ENCODE measurements at places on chromosomes 2 and 18.

DNA sequence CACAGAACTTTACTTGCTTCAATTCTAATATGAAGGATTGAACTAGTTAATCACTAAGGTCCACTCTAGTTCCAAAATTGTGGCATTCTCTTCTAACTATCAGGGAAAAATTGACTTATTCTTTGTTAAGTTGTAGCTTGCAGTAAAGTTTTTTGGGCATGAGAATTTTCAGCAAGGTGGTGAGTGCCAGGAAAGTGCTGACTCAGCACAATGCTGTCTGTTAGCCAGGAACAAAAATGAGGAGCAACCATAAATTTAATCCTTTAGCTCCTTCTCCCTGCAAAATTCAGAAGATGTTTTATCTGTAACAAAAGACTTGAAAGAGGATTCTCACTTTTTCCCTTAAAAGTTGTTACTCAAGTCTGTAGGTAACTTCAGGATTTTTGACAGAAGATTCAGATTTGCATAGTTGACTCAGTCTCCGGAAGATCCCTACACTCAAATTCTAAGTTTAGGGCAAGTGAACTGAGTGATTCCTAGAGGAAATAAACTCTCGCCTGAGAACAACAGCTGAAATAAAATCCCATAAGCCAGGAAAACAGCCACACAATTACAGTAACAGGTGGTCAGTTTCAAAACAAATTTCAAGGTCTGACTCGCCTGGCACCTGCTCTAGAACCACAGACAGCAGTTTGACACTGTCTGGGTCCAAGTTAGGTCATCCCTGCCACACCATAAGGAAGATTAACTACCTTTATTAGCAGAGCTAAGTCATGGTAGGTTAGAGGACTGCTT lies 20.2 kb upstream of the DARS1 start:
- no peak for DNase-seq

DNA sequence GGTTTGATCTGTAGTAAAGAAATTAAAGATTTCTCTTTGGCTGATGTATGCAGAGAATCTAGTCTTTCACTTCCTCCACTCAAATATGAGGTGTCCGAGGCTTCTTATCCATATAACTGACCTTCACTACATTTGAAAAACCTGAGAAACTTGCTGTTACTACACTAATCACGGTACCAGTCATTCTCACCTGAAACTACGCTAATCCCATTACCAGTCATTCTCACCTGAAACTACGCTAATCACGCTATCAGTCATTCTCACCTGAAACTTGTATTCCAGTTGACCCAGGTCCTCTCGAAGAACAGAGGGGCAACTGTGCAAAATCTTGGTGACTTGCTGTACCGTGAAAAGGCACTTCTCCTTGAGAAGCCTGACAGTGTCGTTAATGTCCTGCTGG lies 5.1 kb downstream of the MTERF4 start:
- DNase-seq, result no peak

DNA sequence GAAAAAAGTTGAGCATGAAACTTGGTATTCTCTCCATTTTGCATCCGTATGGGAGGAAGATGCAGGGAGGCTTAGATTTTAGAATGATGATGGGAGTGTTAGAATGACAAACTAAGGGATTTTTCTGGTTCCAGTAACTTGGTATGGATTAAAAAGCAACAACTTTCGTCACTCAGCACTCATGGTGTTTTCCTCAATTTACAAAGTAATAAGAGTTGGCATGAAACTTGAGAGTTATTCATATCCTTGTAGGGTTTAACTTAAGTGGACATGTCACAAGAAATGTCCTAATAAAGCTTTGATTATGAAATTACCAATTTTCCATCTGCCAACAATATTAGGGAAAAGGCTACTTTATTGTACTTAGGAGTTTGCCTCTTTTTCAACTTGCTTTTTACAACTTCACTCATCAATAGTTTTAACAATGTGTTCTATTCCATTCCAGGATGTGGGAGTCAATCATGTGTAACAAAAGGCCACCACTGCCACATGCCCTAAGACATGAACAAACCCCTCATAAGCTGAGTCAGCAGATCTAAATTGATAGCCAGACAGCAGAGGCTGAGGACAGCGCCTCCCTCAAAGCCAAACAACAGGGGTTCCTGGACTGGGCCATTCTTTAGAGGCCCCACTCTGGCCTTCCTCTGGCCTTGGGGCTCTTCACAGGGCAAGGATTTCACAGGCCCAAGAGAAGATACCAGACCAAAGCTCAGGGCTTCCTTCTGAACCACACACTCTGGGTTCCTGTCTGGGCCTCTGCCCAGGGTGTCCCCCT lies 265.8 kb downstream of the TNS1 start:
- DNase-seq, result no peak

DNA sequence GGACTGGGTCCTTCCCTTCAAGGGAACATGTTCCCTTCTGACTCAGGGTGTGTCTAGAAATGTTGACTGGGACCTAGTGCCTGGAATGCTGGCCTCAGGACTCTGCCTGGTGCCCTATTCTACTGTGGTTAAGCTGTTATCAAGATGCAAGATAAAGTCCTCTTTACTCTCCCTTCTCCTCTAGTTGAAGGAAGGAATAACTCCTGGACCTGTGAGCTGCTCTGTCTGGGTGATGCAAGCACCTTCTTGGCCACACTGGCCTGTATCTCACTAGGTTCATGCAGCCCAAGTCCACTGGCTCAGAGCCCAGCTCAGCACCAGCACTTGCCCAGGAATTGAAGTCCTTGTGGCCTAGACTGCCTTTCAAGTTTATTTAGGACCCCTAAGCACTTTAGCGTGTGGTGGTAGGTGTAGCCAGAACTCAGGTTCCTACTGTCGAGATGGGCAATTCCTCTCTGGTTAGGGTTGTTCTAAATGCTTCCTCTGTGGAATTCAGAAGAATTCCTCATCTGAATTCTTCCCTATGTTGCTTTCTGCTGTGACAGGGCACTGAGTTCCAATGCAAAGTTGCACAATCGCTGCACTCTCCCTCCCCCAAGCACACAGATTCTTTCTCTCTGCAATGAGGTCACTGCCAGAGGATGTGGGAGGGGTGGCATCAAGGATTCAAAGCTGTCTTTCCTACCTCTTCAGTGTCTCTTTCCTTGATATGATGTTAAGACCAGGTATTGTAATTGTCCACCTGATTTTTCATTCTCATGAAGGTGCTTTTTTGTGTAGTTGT lies 54.7 kb downstream of the VWC2L start:
- no peak for DNase-seq

DNA sequence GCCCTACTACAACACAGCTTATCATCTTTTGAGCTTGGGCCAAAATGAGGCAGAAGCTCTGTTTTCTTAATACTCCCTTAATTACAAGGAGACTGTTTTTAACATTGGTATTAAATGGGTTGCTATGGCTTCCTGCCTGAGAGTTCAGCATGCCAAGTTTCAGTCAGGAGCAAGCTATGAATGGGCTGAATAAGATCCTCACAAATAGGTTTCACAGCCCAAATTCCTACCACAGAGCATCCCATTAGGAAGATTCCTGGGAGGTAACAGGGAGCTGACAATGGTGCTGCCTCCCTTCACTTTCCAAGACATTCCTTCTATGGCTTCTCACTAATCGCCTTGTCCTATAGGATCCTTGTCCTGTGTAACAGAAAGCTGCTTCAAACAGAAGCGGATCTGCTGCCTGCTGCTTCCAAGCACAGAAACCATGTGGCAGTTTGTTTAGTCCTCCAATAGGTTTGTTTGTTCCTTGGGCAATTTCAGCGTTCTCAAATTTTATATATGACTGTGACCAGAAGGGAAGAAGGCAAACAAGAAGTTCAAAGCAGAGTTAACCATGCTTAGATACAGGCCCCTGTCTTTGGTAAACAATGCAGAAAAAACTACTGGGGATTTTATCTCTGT lies 70.9 kb downstream of the NCKAP5 start:
- no peak for DNase-seq

- no peak for DNase-seq
These were observed 115.1 kb upstream of the GPC1 start for GRCh38 chr2:240320204-240320993.

DNA sequence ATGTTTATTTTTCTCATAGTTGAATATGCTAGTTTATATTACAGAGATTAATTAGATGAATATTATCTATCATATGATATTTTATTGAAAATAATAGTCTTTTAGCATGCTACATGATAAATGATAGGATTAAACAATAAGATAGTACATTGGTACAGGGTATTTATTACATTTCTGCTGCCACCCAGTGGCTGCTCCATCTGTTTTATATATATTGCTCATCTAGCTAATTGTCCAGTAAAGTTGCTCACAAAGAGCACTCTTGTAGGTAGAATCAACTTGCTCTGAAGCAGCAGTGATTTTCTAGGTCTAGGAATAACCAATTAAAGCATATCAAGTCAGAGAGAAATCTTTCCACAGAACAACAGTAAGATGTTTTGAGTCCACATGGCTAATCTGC lies 183.3 kb downstream of the ASXL3 start:
- DNase-seq, result no peak

- no peak for DNase-seq
These were observed 132.0 kb upstream of the MYCN start for GRCh38 chr2:15808204-15808910.

- no peak for DNase-seq
These were observed 27.5 kb downstream of the SP100 start for GRCh38 chr2:230443541-230443940.

DNA sequence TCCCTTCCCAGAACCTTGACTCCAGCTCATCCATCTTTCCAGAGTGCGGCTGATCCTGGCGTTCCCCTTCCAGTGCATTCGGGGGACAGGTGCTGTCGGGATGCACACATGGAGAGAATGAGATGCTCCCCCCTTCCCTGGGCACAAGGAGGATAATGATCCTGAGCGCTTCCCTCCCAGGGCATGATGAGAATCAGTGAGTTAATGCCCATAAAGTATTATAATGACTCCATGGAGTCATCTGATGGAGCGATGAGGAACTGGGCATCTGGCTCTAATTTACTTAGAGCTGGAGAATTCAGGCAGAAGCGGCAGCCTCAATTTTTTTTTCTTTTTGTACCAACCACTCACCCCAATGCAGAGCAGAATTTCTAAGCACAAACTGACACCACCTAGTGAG lies 79.6 kb upstream of the SKOR2 start:
- DNase-seq, result no peak

DNA sequence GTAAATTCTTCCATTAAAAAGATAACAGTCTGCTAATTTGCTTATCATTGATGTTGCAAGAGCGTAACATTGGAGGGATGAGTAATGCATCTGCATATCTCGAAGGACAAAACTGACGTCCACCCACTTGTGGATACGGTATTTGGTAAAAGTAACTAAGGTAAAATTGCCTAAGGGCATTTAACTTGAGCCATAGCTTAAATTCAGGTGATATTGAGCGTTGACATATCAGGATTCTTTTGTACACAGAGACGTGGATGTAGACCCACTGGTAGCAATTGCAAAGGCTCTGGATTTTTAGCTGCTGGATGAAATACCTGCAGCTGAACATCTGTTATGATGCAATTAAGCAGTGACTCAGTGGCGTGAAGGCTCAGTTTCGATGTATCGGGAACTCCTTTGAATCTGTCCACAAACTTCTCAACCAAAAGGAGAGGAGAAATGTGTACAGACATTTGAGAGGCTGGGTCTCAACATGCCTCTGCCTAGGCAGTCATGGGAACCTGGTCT lies 119.3 kb downstream of the SPTBN1 start:
- no peak for DNase-seq

DNA sequence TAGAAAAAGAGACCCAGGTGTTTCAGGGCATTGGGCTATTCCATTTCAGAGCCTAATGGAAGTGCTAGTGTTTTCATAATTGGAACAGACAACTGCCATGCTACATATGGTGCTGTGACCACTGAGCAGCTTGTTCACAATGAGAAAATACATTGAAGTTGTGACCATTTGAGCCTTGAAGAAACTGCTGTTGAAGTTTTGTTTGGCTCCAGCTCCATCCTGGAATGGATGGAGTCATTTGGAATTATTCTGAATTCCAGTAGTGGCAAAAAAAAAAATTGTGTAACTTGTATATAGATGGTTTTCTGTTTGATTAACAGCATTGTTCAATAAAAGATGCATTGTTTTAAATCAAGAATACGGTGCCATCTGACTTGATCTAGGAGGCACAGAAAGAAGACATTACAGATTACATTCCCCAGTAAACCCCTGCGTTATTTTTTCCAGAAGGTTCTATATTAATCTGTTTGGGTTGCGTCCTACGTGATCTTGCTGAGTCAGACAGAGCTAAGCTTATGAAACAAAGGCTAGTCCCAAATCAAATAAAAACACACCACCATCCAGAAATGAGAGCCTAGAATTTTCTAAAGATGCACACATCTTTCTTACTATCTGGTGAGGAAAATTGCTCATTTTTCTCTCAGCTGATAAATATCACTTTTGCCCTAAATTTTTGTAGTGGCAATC lies 19.2 kb downstream of the FMNL2 start:
- no peak for DNase-seq

- DNase-seq, result no peak
These were observed 154.7 kb downstream of the MAP2 start for GRCh38 chr2:209578394-209579001.

DNA sequence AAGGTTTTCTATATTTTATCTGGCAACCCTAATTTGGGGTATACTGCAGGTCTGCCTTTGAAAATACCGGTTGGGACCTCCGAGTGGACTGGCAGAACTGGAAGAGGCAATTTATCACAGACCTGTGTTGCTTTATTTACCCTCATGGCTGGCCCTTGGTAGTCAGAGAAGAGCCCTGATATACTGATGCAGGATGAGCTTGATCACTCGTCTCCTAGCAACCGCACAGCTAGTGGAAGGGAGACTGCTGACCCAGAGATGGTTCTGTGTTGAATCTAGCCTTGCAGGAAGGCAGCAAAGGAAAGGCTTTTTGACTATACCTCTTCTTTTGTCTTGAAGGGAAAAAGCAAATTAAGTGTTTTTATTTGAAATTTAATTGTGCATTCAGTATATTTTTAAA lies 154.7 kb downstream of the EML6 start:
- DNase-seq, result no peak

GRCh38 chr2:200662727-200663126 lies 76.9 kb downstream of the AOX1 start:
- DNase-seq, result no peak

DNA sequence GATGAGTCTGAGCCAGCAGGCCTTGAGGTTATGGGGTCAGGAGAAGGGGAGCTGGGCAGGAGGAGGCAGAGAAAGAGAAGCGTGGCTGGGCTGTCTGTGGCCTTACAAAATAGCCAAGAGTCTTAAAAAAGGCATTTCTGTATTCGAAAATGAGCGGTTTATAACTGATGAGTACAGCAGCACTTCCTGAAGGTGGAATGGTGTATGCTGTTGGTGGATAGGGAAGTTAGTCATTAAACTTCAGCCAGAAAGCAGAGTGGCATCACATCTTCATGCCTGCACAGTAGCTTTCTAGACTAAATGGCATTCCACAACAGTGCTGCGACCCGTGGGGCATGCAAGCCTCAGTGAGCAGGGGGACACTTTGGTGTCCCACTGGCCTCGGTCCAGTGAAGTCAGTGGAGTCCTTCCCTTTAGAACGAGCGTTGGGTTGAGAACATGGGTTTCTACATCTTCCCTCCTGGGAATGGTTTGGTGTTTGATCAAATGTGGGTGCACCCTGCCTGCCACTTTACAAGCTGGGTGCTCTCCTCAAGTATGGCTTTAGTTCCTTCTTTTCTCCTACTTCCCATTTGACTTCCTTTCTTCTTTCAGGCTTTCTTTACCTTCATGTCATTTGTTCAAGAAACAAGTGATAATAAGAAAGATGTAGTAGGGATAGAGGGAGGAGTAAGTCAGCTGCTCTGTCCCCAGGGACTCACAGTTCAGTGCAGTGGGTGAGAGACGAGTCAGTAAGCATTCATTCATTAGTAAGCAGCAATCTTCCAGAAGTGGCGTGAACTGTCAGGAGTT lies 96.3 kb downstream of the ARMC9 start:
- DNase-seq, result no peak

- no peak for DNase-seq
These were observed 138.8 kb upstream of the DNMT3A start for GRCh38 chr2:25480561-25480960.

- DNase-seq, result no peak
These were observed 215.3 kb upstream of the DSEL start for GRCh38 chr18:67731851-67732250.

Measured in NCI-H187 treated with DMSO at 0.1 percent for 48 hours (cell line).